ENCODE measurements at places on chromosomes 5 and 9.

GRCh38 chr9:15189481-15189880 is 117.5 kb downstream of the TTC39B start:
- no peak for DNase-seq

GRCh38 chr9:22210262-22210661 is 201.2 kb upstream of the CDKN2B start:
- DNase-seq = no peak

DNA sequence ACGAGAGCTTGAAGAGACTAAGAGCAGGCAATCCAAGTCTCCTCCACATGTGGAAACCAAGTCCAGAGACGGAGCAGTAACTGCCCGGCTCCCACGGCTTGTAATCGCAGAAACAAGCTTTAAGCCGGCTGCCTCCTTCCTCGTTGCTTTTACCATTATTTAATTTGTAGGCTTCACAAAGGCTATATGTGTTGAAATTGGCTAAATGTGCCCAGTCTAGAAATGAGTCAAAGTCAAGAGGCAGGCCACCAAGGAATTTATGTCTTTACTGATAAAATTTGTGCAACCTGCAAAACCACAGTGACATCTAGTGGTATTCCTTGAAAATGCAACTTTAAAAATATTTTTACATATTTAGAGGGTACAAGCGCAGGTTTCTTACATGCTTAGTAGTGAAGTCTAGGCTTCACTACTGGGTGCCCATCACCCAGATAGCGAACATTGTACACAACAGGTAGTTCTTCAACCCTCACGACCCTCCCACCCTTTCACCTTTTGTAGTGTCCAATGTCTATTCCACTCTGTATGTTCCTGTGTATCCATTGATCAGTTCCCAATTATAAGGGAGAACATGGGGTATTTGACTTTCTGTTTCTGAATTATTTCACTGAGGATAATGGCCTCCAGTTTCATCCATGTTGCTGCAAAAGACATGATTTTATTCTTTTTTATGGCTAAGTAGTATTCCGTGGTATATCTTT is 33.5 kb upstream of the EBF1 start:
- DNase-seq = no peak

DNA sequence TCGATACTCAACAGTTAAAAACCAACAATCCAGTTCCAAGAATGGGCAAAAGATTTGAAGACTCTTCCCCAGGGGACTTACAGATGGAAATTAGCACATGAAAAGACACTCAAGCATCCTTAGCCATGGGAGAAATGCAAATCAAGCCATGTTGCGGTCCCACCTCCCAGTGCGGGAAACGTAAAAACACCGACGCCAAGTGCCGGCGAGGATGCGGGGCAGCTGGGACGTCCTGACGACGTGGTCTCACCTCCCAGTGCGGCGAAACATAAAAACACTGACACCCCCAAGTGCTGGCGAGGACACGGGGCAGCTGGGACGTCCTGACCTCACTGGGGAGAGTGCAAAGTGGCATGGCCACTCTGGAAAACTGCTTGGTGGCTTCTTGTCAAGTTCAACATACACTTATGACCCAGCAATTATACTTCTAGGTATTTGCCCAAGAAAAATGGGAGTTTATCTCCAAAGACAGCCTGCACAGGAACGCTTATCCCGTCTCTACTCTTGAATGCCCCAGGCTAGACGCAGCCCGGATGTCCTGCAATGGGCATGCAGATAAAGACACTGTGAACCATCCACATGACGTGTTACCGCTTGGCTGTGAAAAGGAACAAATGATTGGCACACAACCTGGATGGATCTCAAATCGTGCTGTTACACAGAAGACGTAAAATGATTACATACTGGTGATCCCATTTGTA is 60.1 kb upstream of the UBAC1 start:
- no peak for DNase-seq

DNA sequence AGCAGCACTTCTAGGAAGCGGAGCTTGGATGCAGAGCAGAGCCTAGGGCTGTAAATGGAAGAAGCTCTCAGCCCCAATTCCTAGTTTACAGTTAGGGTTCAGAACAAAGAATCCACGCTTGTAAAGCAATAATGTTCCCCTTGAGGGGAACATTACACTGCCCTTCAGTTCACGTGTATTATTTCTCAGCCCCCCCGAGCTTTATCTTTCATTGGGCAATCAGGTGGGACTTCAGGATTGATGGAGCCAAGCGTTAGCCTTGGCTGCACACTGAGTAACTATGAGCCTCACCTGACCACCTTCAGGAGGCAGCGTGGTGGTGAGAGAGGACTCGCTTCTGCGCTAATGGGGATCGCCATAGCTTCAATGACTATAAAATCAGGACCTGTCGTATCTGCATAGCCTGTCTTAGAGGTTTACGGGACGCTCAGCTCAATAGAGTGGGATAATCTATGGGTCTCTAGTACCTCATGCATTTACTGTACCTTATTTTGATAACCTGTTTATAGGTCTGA is 157.0 kb upstream of the RASEF start:
- no peak for DNase-seq

DNA sequence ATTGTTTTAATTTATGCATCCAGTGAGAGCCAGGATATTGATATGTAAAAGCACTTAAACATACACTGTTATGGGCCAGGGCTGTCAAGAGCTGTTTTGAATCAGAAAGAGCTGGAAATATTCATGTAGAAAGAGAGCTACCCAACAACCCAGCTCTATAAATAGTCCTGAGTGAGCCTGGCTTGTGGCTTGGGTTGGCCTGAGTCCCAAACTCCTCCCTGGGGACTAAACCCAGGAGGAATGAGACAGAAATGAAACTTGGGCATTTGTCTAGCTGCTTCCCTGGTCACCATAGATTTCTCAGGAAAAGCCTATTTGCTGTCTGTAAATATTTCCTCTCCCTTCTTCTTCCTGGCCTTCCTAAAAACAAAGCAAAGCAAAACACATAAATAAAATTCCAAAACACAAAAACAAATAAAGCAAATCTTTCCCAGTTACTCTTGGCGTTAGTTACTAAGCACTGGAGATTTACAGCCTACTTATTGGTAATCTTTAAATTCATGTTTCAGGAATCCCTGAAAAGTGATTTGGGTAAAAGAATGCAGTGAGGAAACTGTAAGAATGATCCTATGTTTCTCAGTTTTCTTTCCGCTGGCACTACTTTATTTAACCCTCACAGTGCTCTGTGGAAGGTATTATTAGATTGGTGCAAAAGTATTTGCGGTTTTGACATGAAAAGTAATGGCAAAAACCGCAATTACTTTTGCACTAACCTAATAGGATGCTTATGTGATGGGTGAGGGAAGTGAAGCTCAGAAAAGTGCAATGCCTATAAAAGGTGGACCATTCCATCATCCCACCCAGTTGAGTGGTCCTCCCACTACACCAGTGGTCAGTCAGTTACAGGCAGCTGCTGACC is 111.8 kb downstream of the CARTPT start:
- no peak for DNase-seq

DNA sequence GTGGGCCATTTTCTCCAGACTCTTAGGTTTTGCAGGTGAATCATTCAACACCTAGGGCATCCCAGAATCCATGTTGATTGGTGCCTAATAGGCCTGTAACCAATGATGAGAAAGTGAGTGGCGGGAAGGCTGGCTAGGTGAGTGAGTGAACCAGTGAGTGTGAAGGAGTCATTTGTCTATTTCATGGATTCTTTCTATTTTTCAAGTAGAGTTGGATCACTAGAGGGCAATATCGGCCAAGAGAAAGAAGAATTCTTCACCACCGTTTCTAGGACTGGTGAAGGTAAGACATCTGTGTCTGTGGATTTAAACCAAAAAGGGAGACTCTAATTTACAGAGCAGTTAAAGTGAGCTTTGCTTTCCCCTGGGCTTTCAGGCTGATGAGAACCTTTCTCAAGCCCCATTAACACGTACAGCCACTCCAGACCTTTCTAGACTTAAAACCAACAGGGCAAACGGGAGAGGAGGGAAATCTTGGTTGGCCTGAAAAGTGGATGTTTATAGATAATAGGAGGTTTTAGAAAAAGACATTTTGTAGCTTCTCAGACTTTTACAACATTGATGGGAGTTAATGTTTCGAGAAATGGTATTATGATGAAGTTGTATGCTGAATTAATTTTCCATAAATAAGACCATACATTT is 114.3 kb upstream of the IL12B start:
- no peak for DNase-seq
